ENCODE measurements at places on chromosomes 1 and 21.

- no peak for DNase-seq
These were observed 6.1 kb downstream of the INTS3 start for GRCh38 chr1:153733970-153734369.

- DNase-seq, result no peak
These were observed 72.4 kb upstream of the TRAPPC10 start for GRCh38 chr21:43939443-43940328.

DNA sequence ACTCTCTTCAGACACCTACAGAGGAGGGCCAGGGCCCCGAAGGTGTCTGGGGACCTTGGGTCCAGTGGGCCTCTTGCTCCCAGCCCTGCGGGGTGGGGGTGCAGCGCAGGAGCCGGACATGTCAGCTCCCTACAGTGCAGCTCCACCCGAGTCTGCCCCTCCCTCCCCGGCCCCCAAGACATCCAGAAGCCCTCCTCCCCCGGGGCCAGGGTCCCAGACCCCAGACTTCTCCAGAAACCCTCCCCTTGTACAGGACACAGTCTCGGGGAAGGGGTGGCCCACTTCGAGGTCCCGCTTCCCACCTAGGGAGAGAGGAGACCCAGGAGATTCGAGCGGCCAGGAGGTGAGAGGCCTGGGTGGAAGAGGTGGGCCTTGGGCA is 3.7 kb downstream of the ADAMTSL4 start:
- no peak for DNase-seq

GRCh38 chr1:14263225-14263624 is 335.3 kb upstream of the KAZN start:
- no peak for DNase-seq

- no peak for DNase-seq
These were observed 74.5 kb downstream of the FOXJ3 start for GRCh38 chr1:42260376-42261070.

DNA sequence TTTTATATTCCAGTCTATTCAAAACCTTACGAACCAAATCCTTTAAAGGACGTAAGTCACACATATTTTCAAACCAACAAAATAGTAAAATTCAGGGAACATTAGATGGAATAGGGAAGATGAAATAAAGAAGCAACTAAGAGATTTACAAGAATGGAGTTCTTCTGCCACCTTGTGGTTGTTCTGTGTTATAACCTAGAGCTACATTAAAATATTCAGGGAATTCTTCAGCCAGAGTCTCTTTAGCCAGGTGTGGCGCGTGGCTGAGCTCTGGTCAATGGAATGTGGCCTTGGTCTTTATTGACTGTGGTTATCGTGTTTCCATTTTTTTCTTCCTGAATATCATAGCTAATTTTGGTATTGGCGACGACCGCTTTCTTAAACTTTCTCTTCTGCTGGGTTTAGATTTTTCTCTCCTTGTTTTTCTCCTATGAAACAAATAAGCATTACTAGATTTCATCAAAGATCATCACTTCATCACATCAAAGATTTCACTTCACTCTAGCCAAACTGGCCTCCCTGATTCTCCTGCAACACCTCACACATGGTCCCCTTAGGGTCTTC is 221.3 kb downstream of the MRPL39 start:
- DNase-seq, result no peak

- no peak for DNase-seq
These were observed 60.8 kb downstream of the COL18A1 start for GRCh38 chr21:45465611-45466329.

- DNase-seq, result no peak
These were observed 371 bp downstream of the ARID1A start for GRCh38 chr1:26696119-26696653.

DNA sequence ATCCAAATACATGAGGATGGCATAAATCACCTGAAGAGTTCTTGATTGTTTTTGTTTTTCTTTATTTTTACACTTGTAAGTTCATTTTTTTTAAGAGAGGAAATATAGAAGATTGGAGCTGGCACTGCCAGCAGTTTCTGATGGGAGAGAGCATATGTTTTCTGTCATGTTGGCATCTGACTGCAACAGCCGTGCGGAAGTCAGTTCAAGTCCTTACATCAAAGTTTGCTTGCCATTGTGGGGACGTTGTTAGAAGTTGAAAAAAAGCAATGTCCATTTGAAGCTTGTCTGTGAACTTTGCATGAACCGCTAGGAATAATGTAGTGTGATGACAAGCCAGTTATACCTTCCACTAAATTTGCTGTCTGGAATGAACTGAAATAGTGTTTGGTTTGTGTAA is 126.5 kb upstream of the USH2A start:
- no peak for DNase-seq

DNA sequence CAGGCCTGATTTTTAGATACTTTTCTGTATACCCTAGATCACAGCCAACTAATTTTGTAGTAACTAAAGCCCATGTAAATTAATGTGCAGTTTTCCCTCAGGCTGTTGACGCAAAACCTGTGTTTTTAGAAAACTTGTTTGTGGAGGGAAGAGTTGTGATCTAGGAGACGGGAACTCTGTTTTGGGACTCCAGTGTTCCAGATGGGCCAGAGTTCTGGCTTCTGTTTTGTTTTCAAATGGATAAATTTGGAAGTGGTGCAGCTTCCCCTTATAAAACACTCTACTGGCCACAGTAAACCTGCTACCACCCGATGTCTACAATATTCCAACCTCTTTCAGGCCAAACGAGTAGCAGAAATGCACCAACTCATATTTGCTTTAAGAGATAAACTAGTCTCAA is 13.6 kb upstream of the GPR88 start:
- DNase-seq, result no peak

DNA sequence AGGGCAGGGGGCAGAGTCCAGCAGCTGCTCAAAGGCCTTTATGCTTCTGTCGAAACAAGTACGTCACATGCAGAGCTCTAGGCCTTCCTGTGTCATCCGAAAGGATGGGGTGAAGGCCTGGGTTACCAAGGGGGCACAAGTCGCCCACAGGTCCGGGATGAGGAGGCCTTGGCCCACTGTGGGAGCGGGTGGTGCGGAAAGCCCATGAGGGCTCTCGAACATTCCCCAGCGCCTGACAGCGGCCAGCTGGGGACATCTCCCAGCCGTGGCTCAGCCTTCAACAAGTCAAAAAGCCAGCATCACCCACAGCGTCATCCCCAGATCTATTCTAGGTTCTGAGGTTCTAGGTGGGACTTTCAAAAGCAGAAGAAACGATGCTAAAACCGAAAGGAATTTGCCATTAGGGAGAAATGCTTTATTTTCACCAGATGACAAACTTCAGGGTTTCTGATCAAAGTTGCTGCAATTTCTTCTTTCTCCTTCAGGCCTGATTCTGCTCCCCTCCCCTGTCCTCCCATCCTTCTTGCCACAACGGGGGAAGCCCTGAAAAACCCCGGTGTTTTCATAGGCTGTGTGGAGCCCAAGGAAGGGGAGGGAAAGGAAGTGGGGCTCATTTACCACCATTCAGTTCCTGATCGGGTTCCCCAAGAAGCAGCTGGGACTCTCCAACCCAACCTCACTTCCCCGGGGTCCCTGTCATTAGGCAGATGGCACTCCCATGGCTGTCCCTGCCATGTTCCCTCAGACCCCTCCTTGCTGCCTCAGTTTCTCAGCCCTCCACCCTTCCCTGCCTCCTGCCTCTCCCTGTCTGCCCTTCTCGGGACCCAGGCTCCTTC is 17.6 kb downstream of the GPR137B start:
- DNase-seq, result no peak

DNA sequence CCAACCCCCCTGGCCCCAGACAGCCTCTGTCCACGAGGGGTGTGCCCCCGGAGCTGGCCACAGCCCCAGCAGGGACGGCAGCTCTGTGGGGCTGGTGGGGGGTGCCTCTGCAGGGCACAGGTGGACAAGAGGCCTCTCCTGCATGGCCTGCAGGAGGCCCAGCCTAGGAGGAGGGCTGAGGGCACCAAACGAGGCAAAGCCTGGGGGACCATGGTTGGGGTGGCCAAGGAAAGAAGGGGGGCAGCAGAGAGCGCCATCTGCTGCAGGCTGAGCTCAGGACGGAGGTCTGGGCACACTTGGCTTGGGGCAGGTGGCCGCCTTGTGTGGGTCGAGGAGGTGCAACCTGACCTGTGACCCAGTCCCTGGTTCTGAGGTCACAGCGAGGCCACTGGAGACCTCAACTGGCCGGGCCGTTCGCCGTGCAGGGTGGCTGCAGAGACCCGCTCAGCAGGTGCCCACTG is 27.3 kb downstream of the RRP1 start:
- no peak for DNase-seq

- DNase-seq, result no peak
These were observed 101.4 kb downstream of the PBX1 start for GRCh38 chr1:164660412-164660772.

GRCh38 chr1:79638382-79638781 is 631.9 kb upstream of the ADGRL4 start:
- DNase-seq, result no peak

GRCh38 chr1:186806477-186806876 is 22.3 kb upstream of the PLA2G4A start:
- no peak for DNase-seq

- no peak for DNase-seq
These were observed 349.6 kb downstream of the SMYD3 start for GRCh38 chr1:246157516-246157915.

GRCh38 chr1:221511797-221512196 is 230.1 kb downstream of the DUSP10 start:
- DNase-seq, result no peak

DNA sequence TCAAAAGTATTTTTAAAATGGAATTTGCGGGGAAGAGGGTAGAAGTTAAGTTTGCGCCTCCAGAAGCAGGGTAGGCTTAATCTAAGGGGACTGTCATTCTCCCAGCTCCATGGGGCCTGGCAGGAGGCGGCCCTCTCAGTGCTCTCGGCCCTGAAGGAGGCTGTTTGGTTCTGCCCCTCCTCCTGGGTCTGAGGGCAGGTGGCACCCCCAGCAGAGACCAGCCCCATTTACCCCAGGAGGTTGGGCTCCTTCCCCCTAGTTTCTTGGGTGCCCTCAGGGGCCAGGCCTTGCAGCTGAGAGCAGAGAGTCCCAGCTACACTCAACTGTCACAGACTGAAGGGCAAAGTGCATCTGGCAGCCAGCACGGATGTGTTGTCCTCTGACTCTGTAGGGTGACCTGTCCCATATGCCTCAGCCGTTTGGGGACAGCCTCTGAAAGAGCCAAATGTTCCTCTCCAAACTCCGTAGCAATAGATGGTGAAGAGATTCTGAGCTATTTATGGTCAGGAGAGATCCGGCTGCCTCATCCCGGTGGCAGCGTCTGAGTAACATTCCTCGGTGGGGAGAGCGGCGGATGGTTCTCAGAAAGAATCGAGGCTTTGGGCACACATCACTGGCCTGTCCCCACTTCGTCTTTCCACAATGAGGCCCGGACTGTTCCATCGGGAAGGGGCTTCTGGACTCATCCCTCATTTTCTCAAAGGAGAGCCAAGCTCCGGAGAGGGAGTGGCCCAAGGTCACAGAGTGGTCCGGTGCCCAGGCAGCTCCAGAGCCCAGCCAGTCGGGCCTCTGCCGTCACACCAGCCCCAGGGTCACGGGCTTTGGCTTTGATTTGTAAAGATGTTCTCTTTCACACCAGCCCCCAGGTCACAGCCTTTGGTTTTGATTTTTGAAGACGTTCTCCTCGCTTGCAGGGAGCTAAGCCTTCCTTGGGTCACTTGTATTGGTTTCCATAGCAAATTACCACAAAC is 424.2 kb upstream of the VAMP3 start:
- DNase-seq, result no peak
